ENCODE measurements at places on chromosomes 4 and X. TPM values are rescaled to one million over a fixed set of nuclear protein-coding genes. Genes with fewer than 3 reads are reported as not detected.

LDOC1 gene
- total RNA-seq = 6.2 TPM

TMEM271 gene
- not detected for total RNA-seq

GPRIN3 gene
- total RNA-seq = 0.57 TPM

HS3ST1 gene
- total RNA-seq = 1.1 TPM

CT45A6 gene
- not detected for total RNA-seq

CORIN gene
- total RNA-seq = under 0.01 TPM

VCX gene
- total RNA-seq = not detected

SLC6A14 gene
- not detected for total RNA-seq

PTTG2 gene
- not detected for total RNA-seq

PDGFRA gene
- 178 TPM for total RNA-seq

GBA3 gene
- not detected for total RNA-seq

PNMA5 gene
- not detected for total RNA-seq

MAGEE2 gene
- total RNA-seq = not detected

TEX11 gene
- total RNA-seq = not detected

NPY1R gene
- 0.43 TPM for total RNA-seq

UGT2B10 gene
- total RNA-seq = not detected

IGSF1 gene
- 0.29 TPM for total RNA-seq

RHOXF2B gene
- total RNA-seq = not detected

MPP1 gene
- total RNA-seq = 10.1 TPM

GPR173 gene
- 3.7 TPM for total RNA-seq

BEX1 gene
- 9.0 TPM for total RNA-seq

ADGRG2 gene
- not detected for total RNA-seq
